T-cell (primary cell): ENCODE measurements at places on chromosomes 2 and 18.

- no peak for DNase-seq
Measured at GRCh38 chr2:6008186-6008585, 316.0 kb downstream of the SOX11 start.

GRCh38 chr2:233346376-233346775 is 7.9 kb upstream of the DGKD start:
- DNase-seq = no peak

- no peak for DNase-seq
Measured at GRCh38 chr2:206784559-206785353, 19.4 kb downstream of the FASTKD2 start.

DNA sequence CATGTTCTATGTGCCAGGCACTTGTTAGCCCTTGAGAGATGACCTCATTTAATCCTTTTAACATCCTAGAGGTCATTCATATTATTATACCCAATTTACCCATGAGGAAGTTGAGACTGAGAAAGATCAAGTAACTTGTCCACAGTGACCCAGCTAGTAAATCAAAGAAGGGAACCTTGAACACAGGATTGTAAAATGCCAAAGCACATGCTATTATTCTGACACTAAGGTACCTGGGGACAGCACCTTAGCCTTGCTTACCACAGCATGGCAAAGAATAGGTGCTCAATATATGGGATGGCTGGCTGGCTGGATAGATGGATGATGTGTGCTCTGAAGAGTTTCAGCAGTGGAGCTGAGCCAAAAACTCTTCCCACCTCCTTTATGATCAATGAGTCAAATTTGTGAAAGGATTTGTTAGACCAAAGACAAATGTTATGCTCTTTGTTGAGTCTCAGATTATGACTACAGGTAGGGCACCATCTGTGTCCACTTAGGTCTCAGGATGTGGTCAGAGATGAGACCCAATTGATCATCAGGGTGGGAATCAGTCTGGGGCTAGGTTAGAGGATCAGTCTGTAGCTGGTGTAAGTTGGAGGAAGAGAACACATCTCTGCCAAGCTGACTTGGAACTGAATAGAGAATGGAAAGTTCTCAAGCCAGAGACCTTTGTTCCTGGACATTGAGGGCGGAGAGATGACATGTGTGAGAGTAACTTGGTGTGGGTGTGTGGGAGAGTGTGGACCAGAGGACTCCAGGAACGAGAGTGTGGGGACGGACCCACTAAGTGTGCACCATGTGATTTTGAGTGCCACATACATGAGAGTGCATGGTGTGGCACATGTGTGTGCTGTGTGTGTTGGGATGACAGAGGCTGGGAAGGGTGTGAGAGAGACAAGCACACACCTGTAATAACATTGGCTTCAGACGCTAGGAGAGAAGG is 16.3 kb upstream of the PKDCC start:
- no peak for DNase-seq

GRCh38 chr2:112825706-112826105 is 10.9 kb downstream of the IL1B start:
- DNase-seq = no peak

- DNase-seq = no peak
Measured at GRCh38 chr2:186590759-186591505, 1.1 kb downstream of the ITGAV start.

DNA sequence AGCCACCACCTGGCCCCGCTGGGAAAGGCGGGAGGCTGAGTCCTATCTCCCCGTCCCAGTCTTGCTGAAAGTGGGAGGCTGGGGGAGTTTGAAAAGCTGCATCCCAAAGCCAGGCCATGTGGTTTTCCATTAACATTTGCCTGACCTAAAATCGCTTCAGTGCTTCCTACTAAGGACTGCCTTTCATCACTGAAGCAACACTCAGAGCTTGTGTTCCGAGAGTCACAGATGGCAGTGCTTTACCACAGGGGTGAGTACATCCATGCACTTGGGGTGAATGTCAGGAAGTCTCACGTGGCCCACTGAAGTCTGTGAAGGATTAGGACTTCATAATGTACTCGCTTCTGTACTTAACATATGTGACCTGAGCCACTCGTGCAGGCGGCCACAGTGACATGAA is 43.3 kb downstream of the PXDN start:
- DNase-seq = no peak

DNA sequence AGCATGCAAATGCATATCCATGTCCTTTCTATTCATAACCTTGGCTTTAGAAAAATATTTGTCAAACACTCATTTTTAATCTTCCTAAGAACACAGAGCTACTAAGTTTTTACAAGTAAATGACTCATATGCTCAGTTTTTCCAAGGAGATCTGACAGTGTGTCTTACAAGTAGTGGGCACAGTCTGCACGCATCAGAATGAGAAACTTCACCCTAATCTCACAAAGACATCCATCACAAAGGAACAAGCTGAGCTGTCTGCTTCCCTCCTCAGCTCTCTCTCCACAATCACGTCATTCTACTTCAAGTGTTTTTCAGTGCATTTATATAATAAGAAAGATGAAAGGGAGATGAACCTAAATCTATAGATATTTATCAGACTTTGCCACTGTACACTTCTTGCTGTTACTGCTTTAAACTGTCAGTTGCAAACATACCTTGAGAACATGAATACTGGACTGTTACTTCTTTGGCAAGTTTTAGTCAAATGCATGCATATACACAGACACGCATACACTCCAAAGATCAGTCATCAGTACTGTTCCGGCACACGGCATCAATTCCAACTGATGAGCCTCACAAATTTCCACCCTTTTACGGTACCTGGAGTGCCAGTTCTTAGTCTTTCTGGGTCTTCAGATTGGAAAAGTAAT is 75.7 kb downstream of the RBMS1 start:
- no peak for DNase-seq

DNA sequence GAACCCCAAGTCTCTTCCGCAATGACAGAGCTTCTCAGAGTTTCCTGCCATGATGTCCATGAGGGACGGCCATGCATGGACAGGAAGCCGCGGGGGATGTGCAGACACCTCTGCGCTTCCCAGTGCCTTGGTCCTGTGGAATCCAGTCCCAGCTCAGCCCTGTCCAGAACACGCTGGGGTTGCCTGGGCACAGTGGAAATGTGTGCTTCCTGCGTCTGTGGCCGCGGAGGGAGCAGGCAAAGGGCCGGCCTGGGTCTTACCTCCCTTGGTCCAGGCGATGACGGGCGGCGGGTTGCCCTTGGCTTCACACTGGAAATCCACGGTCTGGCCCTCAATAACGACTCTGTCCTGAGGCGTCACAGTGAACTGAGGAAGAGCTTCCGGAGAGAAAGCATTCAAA is 79.6 kb downstream of the PXDN start:
- no peak for DNase-seq

DNA sequence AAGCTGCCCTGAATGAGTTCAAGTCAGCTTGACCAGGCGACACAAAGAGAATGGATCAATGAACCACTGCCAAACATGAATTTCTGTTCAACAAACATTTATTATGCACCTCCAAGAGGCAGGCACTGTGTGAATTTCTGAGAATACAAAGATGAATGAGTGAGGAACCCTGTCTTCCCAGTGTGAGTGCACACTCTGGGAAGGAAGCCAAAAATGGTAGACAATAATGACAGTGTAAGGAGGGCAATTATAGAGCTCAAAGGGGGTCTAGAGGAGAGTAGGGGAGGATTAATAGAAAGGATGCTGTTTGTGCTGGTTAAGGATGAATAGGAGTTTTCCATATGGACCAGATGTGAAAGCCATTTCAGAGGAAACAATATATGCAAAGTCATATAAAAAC is 213.4 kb downstream of the DCC start:
- no peak for DNase-seq

- no peak for DNase-seq
Measured at GRCh38 chr2:127614246-127614645, 31.7 kb upstream of the GPR17 start.

DNA sequence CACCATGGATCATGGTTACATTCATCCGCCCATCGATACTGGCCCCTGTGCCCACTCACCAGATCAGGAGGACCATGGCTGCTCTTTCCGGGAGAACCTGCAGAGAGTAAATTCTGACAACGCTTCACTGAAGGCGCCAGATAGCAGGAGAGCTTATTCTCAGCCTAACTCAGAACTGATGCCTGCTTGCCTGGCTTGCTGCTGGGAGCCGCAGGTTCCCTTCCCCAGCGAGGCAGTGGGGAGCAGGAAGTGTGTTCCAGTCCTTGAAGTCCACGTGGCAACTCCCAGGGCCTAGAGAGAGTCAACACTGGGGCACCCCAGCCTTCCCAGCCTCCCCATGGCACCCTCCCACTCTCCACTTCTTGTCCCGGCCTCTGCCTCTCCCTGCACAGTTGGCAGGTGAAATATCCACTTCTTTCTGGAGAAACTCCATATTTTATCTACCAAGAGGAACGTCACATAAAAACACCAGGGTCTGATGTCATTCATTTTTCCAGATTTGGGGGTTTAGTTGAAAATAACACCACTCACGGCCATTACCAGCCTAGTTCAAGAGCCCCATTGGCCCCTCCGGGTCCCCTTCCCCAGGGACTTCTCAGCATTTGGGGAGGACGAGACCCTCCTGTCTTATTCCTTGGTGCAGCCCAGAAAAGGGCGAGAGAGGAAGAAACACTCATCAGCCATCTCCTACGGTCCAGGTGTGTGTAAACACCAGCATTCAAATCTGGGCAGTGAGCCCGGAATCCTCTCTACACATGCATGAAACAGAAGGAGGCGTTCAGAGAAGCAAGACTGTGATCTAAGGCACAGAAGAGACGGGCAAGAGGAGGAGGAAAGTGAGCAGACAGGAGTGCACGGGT is 3.5 kb upstream of the TUBB6 start:
- DNase-seq = no peak

- no peak for DNase-seq
Measured at GRCh38 chr2:24204505-24204904, 29.7 kb downstream of the FAM228A start.

DNA sequence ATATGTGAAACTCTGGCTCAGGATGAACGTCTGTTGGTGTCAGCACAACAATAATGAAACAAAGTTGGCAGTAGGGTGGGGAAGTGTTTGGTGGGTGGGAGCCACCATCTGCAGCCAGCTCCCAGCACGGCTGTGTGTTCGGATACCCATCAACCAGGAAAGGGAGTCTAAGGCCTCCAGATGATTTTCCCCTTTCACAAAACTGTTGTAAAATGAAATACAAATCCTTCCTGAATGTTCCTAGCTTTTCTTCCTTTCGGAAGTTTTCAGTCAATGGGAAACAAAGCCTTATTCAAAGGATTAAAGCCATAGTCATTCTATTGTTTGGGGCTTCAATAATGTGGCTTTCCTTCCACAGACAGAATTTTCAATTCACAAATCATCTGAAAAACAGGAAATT is 14.5 kb upstream of the DARS1 start:
- DNase-seq = no peak

DNA sequence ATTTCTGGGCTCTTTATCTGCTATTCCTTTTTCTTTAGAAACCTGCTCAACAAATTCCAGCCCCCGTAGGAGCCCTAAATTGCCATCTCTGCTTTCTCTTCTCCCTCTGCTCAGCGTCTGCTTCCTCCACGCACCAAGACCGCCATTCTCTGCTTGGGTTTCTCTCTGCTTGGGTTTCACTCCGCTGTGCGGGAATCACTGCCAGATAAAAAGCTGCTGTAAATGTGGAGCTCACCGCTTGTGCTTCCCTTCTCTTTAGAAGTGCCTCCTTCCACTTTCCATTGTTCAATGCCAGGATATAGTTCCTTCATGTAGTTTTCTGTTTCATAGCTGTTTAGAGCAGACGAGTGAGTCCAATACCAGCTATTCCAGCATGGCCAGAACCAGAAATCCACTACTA is 45.9 kb downstream of the TMEM237 start:
- DNase-seq = no peak

GRCh38 chr2:205702576-205702975 is 20.3 kb downstream of the NRP2 start:
- no peak for DNase-seq

- no peak for DNase-seq
Measured at GRCh38 chr2:101127319-101128056, 23.7 kb downstream of the TBC1D8 start.

DNA sequence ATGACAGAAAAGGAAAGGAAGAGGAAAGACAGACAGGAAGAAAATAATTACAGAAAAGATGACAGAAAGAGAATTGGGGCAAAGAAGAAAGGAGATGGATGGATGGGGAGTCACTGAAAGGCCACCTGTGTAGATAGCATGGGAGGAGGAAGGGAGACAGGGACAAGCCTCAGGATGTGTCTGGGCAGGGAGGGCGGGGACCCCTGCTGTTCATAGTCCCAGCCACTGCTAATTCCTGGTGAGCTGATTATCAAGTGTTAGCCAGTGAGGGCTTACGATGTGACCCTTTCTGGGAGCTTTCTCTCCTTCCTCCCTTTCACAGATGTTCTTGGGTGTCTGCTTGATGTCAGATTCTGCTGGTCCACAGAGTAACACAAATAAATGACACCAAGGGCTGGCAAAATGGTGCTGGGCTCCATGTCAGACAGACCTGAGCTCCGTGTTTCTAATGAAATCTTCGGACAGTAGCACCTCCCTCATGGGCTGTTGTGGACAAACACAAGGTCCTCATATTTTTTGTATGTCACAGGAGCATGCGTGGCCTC is 13.6 kb downstream of the FHOD3 start:
- no peak for DNase-seq

- no peak for DNase-seq
Measured at GRCh38 chr2:66237803-66238379, 197.0 kb upstream of the MEIS1 start.

DNA sequence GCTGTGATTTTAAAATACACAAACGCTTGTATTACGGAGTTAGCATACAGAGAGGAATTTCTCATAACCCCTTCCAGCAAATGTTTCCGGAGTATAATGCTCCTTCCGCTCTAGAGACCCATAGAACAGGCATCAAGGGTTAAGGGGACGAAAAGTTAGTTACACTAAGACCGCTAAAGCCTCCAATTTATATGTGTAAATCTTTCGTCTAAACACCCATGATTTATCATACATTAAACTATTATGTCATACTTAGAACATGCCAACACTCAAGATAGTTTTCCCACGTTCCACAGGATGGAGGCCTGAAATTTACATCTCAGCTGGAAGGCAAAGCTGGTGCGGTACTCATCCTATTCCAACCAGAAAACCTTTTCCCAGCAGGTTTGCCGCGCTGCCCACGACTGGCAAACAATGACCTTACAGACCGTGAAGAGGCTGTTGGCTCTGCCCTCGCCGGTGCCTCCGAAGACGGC is 650 bp downstream of the ORMDL1 start:
- DNase-seq = peak; percentile 5

GRCh38 chr2:95307036-95307435 is 9.9 kb downstream of the KCNIP3 start:
- DNase-seq = no peak

- no peak for DNase-seq
Measured at GRCh38 chr18:12656605-12656937, 1.3 kb downstream of the SPIRE1 start.

GRCh38 chr2:9124231-9124741 is 82.3 kb upstream of the ASAP2 start:
- DNase-seq = no peak

DNA sequence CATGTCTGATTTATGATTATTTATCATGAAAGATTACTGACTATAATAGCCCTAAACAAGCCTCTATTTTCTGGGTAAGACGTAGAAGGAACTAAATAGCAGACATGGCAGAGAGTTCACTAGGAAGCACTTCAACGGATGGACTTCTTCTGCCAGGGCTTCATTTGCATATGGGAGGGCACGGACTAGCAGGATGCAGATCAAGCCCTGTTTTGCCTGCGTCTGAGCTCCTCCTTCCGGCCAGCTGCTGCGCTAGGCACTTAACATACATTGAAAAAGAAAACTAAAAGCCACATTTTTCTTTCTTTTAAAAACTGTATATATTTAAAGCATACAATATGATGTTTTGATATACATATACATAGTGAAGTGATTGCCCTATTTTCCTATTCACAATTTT is 340.0 kb upstream of the MEX3C start:
- no peak for DNase-seq
